Naive thymus-derived CD4-positive, alpha-beta T cell (primary cell): ENCODE measurements at places on chromosomes 6 and 20. TPM values are rescaled to one million over a fixed set of nuclear protein-coding genes. Genes with fewer than 3 reads are reported as not detected.
A peak's percentile ranks its signal among the peaks of the same experiment; 100 is the strongest.

SNAP25 gene
- 0.39 and 0.66 TPM in 2 replicates for total RNA-seq

MUCL3 gene
- total RNA-seq = not detected

HIVEP2 gene
- total RNA-seq = 24.9 and 26.8 TPM in 2 replicates

COL12A1 gene
- total RNA-seq = not detected

PI3 gene
- total RNA-seq = not detected

NINL gene
- 2.3 and 2.4 TPM in 2 replicates for total RNA-seq

SLC17A3 gene
- total RNA-seq = not detected

PNPLA1 gene
- total RNA-seq = 2.0 TPM

PPP1R10 gene
- total RNA-seq = 276 TPM

WFDC10B gene
- total RNA-seq = not detected

- DNase-seq = no peak
These were observed 11.8 kb downstream of the DUSP22 start for GRCh38 chr6:303948-304558.

- DNase-seq = no peak
These were observed 214.2 kb upstream of the PCSK2 start for GRCh38 chr20:17012546-17013226.

- DNase-seq = no peak
These were observed 153.8 kb downstream of the CEBPB start for GRCh38 chr20:50344232-50345071.

GRCh38 chr20:38975539-38976120, 13.5 kb downstream of the DHX35 start:
- DNase-seq = no peak

- no peak for DNase-seq
These were observed 23.0 kb upstream of the IER3 start for GRCh38 chr6:30767158-30767943.

GRCh38 chr20:22692119-22692475, 107.7 kb upstream of the FOXA2 start:
- no peak for DNase-seq

GRCh38 chr6:157217894-157218370, 105.4 kb downstream of the TMEM242 start:
- DNase-seq = no peak

- no peak for DNase-seq
These were observed 28.4 kb upstream of the SDHAF4 start for GRCh38 chr6:70538376-70538775.

DNA sequence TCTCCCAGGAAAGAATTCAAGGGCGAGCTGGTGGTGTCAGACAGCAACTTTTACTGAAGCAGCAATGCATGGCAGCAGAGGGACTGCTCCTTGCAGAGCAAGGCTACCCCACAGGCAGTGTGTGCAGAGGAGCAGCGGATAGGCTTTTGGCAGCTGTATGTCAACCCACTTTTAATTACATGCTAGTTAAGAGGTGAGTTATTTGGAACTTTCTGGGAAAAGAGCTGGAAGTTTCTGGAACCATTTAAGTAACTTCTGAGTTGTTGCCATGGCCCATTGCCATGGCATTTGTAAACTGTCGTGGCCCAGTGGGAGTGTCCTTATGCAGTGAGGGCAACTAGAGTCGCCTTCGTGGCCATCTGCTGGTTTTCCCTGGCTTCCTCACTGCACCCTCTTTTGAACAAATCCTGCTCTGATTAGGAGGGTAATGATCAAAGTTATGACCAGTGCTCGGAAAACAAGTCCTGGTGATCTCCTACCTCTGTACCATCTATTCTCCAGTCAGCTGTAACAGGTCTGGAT, 34.0 kb downstream of the BPIFB4 start:
- DNase-seq = no peak

GRCh38 chr6:112086744-112087135, 542 bp downstream of the TUBE1 start:
- no peak for DNase-seq

DNA sequence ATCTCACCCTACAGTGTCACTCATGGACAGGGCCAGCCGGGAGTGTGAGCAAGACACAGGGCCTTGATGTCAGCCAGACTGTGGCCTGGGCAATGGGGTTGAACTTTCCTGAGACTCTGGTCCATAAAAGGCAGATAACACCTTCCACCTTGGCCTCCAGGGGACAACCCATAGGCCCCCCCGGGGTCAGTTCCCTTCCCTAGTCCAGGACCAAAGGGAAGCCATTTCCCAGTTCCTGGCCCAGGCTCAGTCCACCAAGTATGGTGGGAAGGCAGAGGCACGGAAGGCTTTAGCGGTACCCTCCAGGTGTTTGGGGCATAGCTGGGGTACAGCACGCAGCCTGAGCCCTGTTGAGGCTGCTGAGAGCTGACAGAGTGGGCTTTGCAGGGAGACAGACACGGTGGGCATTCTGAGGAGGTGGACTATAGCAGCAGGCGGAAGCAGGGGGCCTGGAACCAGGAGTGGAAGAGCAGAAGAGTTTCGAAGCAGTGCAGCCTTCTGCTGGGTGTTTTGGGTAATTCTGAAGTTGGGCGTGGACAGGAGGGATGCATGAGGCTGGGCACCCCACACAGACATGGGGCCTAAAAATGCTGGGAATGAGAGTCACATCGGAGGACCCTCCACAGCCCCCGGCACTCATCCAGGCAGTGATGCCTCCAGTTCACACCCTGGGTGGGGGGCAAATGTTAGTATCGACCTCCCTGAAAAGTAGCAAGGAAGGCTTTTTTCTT, 43.9 kb upstream of the CD93 start:
- DNase-seq = no peak

DNA sequence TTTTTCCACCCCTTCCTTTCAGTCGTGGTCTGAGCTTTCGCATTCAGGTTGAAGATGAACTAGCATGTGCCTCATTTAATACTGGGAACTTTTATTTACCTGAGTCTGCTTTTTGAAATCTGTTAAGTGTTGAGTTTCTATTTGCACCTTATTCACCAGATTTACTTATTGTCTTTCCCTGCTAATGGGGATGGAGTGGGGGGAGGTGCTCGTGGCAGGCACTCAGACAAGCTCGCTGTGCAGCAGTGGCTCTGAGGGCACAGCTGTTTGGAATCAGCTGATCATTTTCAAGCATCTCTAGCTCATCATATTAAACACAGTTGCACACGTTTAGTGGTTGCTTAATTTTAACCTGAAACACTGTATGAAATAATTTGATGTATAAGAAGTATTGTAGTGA, 35.6 kb downstream of the UTRN start:
- DNase-seq = no peak

GRCh38 chr20:43752561-43753301, 25.9 kb upstream of the GTSF1L start:
- DNase-seq = no peak

- no peak for DNase-seq
These were observed 113.0 kb downstream of the MTFR2 start for GRCh38 chr6:136137008-136137692.

GRCh38 chr6:5135788-5136376, 50.7 kb downstream of the PPP1R3G start:
- peak; percentile 19 for DNase-seq

GRCh38 chr6:4740032-4740431, 36.2 kb upstream of the CDYL start:
- DNase-seq = no peak

- no peak for DNase-seq
These were observed 7.8 kb downstream of the RIPOR3 start for GRCh38 chr20:50683570-50683969.

- no peak for DNase-seq
These were observed 125.6 kb downstream of the CDC5L start for GRCh38 chr6:44512868-44513741.

DNA sequence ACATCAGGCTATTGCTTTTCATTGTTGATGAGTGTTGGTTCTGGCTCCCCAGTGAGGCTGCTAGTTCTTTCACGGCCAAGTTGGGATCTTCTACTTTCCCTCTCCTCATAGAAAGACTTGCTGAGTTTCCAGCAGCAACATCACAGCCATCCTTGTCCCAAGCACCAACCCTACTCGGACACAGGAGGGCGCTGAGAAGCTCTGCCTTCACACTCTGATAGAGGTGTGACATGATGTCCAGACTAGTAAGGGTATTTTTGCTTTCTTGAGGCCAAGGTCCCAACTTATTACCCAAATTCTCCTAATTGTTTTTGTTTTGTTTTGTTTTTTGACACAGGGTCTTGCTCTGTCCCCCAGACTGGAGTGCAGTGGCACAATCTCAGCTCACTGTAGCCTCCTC, 3.0 kb upstream of the GCM1 start:
- no peak for DNase-seq

DNA sequence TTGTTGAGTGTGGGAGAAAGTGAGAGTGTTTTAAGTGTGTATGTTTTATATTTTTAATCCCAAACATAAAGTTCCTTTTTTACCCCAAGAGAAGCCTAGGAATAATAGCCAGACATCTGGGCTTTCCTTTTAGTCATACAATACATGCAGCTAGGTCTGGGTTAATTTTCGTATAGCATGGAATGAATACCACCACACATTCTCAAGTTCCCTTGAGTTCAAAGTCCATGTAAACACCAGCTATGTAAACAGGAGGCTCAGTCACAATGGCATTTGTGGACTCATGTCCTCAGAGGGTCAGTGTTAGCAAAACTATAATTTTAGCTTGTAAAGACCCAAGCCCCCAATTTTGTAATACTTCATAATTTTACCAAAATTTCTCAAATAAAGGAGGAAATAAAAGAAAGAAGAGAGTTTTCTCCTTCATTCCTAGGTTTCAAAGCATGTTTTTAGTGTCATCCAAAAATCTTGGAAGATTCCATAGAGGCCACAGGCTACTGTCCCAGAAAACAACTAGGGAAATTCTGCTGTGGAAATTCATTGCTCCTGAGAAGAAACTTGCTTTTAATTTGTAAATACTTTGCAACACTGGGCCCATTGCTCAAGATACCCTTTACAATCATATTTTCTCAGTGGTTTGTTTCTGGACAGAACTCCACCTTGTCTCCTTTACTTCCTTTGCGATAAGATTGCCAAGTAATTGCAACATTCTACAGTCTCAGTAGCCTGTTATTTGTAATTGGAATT, 671.2 kb downstream of the COL12A1 start:
- DNase-seq = no peak

DNA sequence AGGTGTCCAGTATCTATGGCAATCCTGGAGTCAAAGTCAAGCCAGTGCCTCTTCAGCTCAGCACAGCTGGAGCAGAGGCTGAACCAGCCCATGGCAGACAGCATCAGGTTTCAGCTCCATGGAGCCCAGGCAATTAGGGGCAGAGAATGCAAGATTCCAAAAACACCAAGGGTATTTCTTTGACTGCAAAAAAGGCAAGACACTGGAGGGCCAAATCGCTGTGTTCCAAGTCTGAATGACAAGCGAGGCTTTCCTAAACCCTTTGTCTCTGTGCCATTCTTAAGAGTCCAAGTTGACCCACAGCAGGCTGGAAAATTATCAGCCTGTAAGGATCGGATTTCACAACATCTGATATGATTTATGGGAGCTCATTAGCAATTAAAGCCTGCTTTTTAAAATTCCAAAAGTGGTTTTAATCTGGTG, 49.7 kb upstream of the TGM3 start:
- no peak for DNase-seq

- DNase-seq = no peak
These were observed at the start of gene CST9 for GRCh38 chr20:23605867-23606651. Gene CST9 (minus strand): TSS chr20:23605917. CDS start chr20:23605864, 53 bp downstream.

- DNase-seq = no peak
These were observed 2.0 kb downstream of the STK35 start for GRCh38 chr20:2103461-2104153.

- no peak for DNase-seq
These were observed 7.6 kb downstream of the PRND start for GRCh38 chr20:4729265-4729664.

DNA sequence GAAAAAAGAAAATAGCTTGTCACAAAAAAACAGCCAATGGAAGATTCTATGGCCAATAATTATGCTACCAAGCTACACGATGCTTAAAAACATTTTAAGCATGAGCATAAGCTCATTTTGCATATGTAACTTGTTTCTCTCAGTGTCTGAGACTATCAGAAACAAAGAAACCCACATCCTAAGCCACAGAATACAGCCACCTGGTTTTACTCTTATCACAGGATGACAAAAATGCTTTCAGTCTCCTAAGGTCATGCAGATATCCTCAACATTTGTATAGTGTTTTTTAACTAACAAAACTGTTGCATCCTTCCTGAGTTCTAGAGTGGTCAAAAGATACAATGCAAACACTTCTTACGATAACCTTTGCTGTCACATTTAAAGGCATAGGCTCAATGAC, 172.1 kb upstream of the RUNX2 start:
- DNase-seq = peak; percentile 78

DNA sequence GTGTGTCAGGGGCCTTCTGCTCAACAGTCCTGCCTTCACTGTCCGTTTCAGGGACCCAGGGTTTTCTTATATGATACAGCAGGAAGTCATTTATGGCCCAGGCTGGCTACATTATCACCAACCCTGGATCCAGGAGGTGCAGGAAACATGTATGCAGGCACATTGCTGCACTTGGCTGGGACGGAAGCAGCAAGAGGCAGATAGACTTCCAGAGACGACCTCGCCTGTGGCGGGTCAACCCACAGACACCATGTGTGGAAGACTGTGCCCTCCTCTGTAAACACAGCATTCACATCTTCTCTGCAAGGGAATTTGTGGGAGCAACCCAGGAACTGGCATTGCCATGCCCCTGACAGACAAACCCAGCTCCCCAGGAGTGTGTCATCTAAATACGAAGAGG, 43.7 kb downstream of the TBC1D7 start:
- no peak for DNase-seq

- no peak for DNase-seq
These were observed 8.5 kb downstream of the TFAP2C start for GRCh38 chr20:56637576-56637975.

DNA sequence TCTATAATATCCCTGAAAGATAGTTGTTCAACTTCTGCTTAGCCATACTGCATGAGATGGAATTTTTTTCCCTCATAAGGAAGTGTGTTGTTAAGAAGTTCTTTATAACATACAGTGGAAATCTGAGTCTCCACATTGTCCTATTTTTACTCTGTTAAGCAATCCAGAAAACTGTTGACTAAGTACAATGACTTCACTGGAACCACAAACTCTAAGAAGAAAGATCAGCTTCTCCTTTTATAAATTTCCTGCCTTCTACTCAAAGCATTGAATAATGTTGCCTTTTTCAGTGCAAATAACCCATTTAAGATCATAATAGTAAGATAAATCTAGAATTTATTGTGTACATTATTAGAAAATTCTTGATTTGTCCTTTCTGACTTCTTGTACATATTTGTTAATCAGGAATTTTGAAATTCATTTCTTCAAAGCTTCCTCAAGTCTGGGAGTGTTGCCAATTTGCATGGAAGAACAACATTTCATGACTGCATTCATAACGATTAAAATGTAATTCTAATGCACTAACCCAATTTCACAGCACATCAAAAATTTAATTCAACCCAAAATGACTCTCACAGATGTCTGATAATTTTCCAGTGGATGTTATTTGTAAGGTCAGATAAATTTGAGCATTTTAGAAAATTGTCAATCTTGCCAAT, 45.6 kb upstream of the ANKEF1 start:
- DNase-seq = no peak
